ENCODE measurements at places on chromosomes 7 and 10. TPM values are rescaled to one million over a fixed set of nuclear protein-coding genes. Genes with fewer than 3 reads are reported as not detected.

- no peaks in the 10 kb centered on the region for H3K27me3 ChIP-seq
- no peak for DNase-seq
- no peaks in the 10 kb centered on the region for H3K4me1 ChIP-seq
- no peaks in the 10 kb centered on the region for H3K36me3 ChIP-seq
These were observed 41.6 kb downstream of the SMNDC1 start for GRCh38 chr10:110263164-110263563.

DNA sequence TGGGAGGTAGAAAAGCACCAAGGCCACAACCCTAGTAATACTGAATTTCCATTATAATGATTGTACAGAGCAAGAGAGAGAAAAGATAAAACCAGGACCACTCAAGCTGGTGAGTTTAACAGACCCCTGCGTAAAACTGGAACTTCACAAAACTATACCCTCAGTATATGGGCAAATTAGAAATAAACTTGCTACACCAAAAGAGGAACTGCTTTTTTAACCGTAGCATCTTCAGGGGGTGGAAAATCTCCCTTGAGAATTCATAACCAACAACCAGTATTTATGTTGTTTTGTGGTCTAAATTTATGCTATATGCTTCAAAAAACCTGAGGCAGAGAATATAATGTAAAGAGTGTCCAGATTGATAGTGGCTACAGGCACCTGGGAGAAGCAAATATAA lies 171.2 kb downstream of the SGMS1 start:
- no peak overlapping the region for H3K4me3 ChIP-seq
- DNase-seq = no peak
- peaks cover 2% of the 10 kb centered on the region for H3K36me3 ChIP-seq
- no peaks in the 10 kb centered on the region for H3K27me3 ChIP-seq
- no peaks in the 10 kb centered on the region for H3K4me1 ChIP-seq

DNA sequence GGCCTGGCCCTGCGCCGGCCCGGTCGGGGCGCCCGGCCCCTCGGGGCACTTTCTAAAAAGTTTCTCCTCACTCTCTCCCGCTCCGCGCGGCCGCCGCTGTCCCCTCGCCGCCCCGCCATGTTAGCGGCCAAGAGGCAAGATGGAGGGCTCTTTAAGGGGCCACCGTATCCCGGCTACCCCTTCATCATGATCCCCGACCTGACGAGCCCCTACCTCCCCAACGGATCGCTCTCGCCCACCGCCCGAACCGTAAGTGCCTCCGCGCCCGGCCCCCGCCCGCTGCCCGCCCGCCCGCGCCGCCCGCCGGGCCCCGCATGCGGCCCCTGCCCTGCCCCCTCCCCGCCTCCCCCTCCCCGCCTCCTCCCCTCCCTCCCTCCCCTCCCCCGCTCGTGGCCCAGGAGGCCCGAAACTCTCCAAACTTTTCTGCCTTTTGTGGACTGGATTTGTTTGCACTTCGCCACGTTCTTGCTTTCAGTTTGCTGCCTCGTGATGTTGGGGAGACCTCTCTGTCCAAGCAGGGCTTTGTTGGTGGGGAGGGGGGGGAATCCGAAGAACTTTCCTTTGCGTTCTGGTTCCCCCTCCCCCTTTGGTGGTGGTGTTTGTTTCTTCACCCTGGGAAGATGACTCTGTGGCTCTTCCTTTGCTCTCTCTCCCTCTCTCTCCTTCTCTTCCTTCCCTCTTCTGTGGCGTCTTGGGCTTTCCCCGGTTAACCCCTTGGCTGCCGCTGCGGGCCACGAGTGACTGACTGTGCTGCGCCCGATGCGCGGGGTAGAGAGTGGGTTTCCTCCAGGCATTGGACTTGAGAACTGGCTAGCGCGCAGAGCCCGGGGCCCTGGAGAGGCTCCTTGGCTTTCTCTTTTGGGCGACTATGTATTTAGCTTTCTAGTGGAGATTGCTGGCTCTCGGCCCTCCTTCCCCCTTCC lies 1.6 kb downstream of the TCF7L2 start:
- no peak overlapping the region for H3K27ac ChIP-seq
- DNase-seq = no peak
- H3K4me1 ChIP-seq = peaks cover 28% of the 10 kb centered on the region
- no peaks in the 10 kb centered on the region for H3K36me3 ChIP-seq
- peak overlapping the region; percentile 72 for H3K4me3 ChIP-seq

DNA sequence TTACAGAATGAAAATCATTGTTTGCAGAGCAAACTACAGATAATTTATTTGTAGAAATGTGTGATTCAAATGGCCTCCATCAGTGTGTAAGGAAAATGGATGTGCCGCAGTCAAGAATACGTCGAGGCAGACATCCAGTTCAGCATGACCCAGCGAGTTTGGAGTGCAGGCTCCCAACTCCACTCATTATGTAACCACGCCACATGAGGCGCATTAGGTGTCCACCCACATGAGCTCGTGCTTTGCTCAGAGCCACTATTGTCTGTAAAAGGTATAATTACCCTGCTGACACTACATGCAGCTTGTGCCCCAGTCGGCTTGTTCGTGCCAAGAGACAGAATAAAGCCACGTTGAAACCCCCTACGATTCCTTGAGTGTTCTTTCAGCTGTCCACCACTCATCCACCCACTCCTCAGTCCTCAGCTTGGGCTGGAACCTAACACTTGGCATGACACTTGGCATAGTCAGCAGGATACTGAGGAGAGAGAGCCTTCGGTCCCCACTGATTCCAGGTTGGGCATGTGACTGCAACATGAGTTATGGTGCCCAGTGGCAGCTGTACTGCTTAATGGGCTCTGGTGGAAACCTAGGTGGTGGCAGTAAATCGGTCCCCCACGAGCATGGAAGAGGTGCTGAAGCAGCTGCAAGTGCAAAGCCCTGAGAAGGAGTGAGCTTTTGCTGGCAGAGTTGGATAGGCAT lies 102.7 kb downstream of the BICC1 start:
- no peaks in the 10 kb centered on the region for H3K27me3 ChIP-seq
- H3K27ac ChIP-seq = no peak overlapping the region

GRCh38 chr7:5683280-5683670 lies 98.2 kb downstream of the RNF216 start:
- H3K4me1 ChIP-seq = peaks cover 82% of the 10 kb centered on the region

GRCh38 chr7:37690206-37690605 lies 6.6 kb downstream of the GPR141 start:
- no peak for DNase-seq
- peak overlapping the region; percentile 5 for H3K4me3 ChIP-seq
- no peaks in the 10 kb centered on the region for H3K4me1 ChIP-seq
- peaks cover 4% of the 10 kb centered on the region for H3K27me3 ChIP-seq

PDSS1 gene
- total RNA-seq = 3.8 TPM

GRCh38 chr7:17123020-17123419 lies 175.4 kb upstream of the AHR start:
- DNase-seq = no peak
- no peak overlapping the region for H3K4me3 ChIP-seq
- no peaks in the 10 kb centered on the region for H3K4me1 ChIP-seq
- H3K36me3 ChIP-seq = no peaks in the 10 kb centered on the region

DNA sequence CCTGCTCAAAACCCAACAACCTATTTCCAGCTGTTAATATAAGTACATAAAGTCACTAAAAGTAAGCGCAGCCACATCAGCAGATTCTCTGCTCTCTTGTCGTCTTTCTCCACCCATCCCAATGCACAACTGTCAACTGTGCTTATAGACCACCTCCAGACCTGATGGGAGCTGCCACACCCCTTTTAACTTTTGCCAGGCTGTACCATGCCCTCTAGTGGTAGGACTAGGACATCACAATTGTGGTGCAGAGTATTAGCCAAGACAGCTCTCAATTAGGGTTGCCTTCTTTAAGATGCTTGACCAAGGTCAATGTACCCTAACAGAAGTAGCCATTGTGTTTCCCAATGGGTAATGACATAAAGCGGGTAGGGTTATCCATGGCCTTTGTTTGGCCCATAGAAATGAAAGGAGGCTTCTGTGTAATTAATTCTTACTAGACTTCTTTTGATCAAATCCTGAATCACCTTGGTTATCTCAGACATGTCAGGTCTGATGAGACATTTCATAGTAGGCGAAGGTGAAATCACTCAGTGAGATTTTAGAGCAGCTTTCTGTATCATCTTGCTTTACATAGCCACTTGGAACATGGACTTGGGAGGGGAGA lies 68.1 kb downstream of the SCRN1 start:
- H3K27ac ChIP-seq = no peak overlapping the region
- no peak overlapping the region for H3K4me3 ChIP-seq
- no peaks in the 10 kb centered on the region for H3K36me3 ChIP-seq
- H3K4me1 ChIP-seq = no peaks in the 10 kb centered on the region

ZNF33B gene
- 26.6 TPM for total RNA-seq

LEP gene
- not detected for total RNA-seq

- no peak overlapping the region for H3K4me3 ChIP-seq
- H3K27ac ChIP-seq = no peak overlapping the region
- no peak for DNase-seq
- H3K27me3 ChIP-seq = no peaks in the 10 kb centered on the region
- no peaks in the 10 kb centered on the region for H3K36me3 ChIP-seq
These were observed 90.9 kb downstream of the TPST1 start for GRCh38 chr7:66296001-66296521.

GRM8 gene
- total RNA-seq = not detected

GRCh38 chr10:75065076-75065475 lies 46.4 kb upstream of the SAMD8 start:
- H3K27me3 ChIP-seq = no peaks in the 10 kb centered on the region
- no peak overlapping the region for H3K4me3 ChIP-seq
- no peak overlapping the region for H3K27ac ChIP-seq
- H3K4me1 ChIP-seq = no peaks in the 10 kb centered on the region
- no peak for DNase-seq
- no peaks in the 10 kb centered on the region for H3K36me3 ChIP-seq

- H3K27me3 ChIP-seq = no peaks in the 10 kb centered on the region
- no peak overlapping the region for H3K27ac ChIP-seq
- H3K36me3 ChIP-seq = no peaks in the 10 kb centered on the region
- H3K4me3 ChIP-seq = no peak overlapping the region
These were observed 241.3 kb downstream of the CXCL12 start for GRCh38 chr10:44143556-44143955.

CFAP69 gene
- total RNA-seq = not detected

DNA sequence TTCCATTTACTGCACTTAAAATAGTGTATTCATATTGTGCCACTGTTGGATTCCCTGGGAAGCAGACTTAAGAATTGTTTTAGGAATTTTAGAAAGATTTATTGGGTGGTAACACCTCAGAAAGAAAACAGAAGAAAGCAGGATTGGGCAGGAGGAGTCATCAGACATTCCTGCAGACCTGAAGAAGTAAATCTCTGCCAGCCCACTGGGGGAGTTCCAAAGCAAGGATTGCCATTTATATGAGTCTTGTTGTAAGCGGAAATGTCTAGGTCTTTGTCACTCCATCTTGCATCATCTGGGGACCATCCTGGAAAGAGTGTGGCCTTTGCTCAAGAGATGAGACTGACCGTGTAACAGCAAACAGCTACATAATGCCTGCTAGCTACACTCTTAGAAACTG lies 947.6 kb upstream of the POT1 start:
- H3K27me3 ChIP-seq = no peaks in the 10 kb centered on the region
- H3K36me3 ChIP-seq = no peaks in the 10 kb centered on the region
- no peak overlapping the region for H3K27ac ChIP-seq
- no peaks in the 10 kb centered on the region for H3K4me1 ChIP-seq
- no peak overlapping the region for H3K4me3 ChIP-seq
- no peak for DNase-seq

DNA sequence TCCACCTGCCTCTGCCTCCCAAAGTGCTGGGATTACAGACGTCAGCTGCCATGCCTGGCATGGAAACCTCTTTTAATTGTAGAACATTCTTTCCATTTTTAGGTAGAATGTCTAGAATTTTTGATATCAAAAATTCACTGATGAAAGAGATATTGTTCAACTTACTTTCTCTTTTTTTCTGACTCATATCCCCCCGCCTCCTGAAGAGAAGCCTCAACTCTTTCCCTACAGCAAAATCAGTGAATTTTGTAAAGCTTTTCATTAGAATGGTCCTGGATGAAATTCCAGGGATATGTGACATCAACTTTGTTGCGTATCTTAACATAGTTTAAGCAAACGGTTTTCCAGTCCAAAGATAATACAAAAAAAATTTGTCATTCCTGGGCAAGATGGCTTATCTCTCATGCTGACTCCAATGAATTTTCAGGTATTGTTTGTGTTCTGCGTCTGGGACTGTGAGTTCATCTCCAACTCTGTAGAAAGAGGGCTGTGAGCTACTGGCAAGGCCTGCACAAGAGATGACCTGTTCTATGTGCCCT lies 256.8 kb downstream of the BMPER start:
- DNase-seq = no peak
- no peaks in the 10 kb centered on the region for H3K27me3 ChIP-seq
- H3K36me3 ChIP-seq = no peaks in the 10 kb centered on the region
- no peak overlapping the region for H3K27ac ChIP-seq
- H3K4me3 ChIP-seq = no peak overlapping the region

Data from CD4-positive, alpha-beta T cell (primary cell).